CD4-positive, alpha-beta T cell treated with Interleukin-21 for 1 hour (primary cell): ENCODE measurements at places on chromosomes 13 and 19.

- DNase-seq, result no peak
These were observed 254.8 kb downstream of the DCT start for GRCh38 chr13:94224670-94225069.

DNA sequence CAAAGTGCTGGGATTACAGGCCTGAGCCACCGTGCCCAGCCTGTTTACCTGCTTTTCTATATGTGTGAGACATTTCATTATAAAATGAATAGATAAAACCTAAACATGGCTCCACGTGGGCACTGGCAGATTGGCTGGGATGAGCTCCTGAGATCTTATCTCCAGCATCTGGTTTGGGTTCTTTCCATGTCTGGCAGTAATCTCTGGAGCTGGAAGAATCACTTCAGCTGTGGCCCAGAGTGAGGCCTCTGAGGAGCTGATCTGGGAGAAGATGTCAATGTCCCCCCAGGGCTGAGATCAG, 5.5 kb upstream of the SULT2A1 start:
- DNase-seq, result no peak

DNA sequence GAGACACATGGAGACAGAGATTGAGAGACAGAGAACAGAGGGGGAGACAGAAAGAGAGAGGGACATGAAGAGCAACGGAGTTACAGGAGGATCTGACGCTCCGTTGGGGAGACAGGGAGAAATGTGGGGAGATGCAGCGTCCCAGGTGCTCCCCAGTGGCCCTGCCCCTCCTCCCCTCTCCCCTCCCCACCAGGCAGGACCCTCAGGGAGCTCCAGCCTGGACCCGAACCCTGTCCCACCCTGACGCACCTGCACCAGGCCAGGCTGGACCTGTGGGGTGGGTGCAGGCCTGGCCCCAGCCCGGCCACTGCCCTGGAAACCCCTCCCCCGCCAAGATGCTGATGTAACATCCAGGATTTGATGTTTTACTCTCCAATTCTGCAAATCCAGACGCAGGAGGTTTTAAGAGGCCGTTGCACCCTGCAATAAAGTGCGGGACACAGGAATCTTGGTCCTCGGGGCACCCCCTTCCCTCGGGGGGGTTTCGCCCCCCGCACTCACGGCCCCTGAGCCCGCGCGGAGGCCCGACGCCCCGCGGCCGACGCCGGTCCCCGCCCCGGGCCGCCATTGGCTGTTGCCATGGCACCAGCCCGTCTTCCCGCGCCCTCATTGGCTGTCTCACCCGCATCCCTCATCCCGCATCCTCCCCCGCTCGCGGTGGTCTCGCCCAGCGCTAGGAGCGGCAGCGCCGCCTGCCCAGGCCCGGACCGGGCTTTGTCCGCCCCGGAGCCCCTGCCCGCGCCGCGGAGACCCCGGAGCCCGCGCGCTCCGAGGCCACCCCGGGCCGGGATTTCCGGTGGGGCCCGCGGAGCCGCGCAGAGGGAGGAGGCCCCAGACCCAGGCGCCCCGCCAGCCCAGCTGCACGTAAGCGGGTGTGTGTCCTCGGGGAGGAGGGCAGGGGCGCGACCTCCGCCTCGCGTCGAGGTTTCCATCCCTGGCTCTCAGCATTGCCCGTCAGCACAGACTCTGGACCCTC, at the start of gene APC2:
Gene APC2 (plus strand): TSS at position 655 of the 976 bp plus-strand sequence. CDS start 2,881 bp downstream, outside the sequence.
- peak; percentile 40 for DNase-seq

- DNase-seq, result no peak
These were observed 1146.1 kb downstream of the EFNB2 start for GRCh38 chr13:105389373-105389772.

DNA sequence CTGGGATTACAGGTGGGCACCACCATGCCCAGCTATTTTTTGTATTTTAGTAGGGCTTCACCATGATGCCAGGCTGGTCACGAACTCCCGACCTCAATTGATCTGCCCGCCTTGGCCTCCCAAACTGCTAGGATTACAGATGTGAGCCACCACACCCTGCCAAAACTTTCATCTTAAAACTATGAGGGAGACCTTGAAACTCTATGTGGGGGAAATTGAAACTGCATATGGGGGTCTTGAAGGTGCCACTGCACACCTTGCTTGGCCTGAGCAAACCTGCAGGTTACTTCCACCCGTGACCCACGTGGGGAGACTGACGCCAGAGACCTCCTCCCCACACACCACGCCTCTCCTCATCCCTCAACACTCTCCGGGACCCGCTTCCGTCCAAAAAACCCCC, 15.6 kb downstream of the CILP2 start:
- DNase-seq, result no peak

GRCh38 chr19:52646571-52647217, 8.5 kb upstream of the ZNF83 start:
- no peak for DNase-seq

GRCh38 chr13:31639443-31640163, 99.7 kb upstream of the RXFP2 start:
- no peak for DNase-seq

- no peak for DNase-seq
These were observed 11.6 kb downstream of the SUGT1 start for GRCh38 chr13:52664272-52664671.

DNA sequence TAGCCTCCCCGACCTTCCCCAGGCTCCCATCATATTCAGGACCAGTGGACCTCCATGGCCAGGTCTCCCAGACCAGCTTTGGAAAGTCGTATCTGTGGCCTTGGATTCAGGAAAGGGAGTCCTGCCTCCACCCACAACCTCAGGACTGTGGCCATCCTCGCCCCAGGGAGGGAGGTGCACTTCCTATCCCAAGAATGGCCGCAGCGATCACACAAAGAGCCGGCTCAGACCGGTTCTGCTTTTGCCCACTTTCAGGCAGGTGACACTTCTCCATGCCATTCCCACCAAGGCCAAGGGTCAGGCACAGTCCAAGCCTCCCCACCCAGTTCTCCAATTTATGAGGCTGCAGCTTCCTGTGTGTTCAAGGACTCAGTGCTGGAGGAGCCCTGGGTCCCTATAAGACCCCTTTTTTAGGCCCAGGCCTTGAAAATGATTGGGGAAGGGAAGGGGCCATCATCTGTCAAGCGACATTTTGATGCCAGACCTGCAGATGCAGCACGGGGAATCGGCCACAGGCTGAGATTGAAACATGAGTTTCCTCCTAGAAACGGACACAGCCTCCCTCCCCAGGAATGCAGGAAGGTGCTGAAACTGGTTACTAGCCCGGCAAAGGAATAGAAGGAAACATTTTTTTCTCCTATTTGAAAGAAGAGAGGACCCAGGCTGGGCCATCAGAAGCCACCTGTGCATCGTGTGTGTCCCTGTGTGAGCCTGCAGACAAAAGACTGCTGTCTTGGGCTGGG, 65.6 kb upstream of the USE1 start:
- DNase-seq, result no peak

DNA sequence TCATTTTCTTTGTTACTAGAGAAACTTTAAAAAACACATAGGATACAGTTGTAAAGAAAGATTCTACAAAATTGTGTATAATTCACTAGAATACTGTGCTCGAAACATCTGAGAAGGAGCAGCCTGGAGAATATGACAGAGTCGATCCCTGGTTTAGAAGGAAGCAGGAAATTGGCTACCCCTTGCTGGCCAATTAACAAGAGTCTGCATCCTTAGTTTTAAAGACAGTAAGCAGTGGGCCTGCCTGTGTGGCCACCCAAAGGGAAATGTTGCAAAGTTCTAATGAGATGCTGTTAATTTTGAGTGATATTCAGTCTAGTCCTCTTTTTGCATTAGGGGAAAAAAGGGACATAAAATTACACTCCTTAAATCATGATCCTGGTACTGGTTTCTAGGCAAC, 988.6 kb downstream of the PCDH17 start:
- DNase-seq, result no peak

- no peak for DNase-seq
These were observed 33.5 kb upstream of the USPL1 start for GRCh38 chr13:30584051-30584731.

DNA sequence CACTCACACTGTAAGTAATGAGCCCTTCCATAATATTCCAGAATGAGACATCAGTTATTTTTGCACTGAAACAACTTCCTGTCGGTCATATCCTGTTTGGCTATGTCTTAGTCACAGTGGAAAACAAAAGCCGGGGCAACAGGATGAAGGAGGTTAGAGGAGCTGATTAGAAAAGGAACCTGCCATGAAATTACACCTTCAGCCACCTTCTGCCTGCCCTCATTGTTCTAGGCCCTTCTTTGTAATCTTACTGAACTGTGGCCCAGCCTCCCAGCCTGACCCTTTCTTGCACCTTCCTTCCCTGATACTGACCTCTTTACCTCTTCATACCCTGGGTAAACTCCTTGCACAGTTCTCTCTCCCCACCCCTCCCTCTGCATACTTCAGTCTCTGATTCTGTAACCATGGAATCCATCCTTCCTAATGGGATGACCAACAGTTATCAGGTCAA, 67.3 kb downstream of the DOCK9 start:
- peak; percentile 55 for DNase-seq

DNA sequence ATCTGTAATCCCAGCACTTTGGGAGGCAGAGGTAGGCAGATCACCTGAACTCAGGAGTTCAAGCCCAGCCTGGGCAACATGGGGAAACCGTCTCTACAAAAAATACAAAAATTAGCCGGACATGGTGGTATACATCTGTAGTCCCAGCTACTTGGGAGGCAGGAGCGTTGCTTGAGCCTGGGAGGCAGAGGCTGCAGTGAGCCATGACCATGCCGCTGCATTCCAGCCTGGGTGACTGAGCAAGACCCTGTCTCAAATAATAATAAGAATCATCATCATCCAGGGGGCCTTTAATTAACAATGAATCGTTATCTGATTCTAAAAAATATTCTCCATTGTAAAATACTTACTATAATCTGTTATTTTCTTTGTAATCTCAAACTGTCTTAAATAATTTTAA, 283.4 kb downstream of the DACH1 start:
- DNase-seq, result no peak

DNA sequence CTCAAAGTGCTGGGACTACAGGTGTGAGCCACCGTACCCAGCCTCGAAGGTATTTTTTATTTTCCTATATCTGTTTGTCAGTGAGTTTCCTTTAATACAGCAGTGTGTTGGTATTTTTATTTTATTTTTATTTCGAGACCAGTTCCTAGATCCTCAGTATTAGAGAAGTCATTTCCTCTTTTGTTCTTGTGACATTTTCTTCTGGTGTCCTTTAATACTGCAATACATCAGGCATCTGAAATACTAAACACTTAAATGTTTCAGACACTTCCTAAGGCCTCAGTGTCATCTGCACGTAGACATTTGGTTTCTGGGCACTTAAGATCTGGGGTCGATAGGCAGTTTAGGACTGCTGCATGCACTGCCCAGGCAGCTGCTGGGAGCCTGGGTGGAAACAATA, 22.5 kb downstream of the GATAD2A start:
- DNase-seq, result no peak

DNA sequence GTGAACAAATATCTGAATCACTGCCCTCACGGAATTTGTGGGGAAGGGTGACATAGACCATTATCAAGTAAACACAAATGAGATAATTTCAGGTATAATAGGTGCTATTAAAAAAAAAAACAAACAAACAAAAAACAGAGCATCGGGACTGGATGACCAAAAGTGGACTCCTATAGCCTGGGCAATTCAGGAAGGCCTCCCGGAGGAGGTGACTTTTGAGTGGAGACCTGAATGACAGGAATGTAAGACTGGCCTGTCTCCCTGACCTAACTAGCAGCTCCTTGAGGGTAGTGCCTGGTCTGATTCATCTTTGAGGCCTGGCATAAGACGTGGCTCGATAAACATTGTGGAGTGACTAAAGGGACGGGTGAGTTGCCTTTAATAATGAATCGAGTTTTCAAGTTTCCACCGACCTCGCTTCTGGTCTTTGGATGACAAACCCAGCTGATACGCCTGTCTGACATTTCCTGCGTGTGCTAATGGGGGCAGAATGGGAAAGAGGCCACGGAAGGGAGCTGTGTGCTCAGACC, 6.8 kb downstream of the KLK10 start:
- no peak for DNase-seq

GRCh38 chr13:28976195-28976594, 156.1 kb downstream of the MTUS2 start:
- DNase-seq, result no peak

DNA sequence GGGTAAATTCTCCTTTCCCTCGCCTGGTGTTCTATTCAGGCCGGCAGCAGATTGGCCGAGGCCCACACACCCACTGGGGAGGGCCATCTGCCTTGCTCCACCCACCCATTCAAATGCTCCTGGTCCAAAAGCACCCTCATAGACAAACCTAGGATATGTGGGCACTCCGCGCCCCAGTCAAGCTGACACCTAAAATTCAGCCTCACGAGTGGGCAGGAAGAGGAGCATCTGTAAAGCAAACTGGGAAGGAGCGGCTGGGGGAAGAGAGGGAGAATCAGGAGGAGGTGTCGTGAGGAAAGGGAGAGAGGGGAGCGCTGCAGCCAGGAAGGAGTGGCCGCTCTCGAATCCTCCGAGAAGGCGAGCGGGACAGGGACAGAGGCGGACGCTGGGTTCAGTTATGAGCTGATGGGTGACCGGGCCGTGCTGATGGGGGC, 136.9 kb downstream of the USP12 start:
- DNase-seq, result no peak

GRCh38 chr13:99605420-99606323, 104.4 kb downstream of the TM9SF2 start:
- peak; percentile 61 for DNase-seq

GRCh38 chr13:58376775-58377174, 745.2 kb downstream of the PCDH17 start:
- DNase-seq, result no peak

DNA sequence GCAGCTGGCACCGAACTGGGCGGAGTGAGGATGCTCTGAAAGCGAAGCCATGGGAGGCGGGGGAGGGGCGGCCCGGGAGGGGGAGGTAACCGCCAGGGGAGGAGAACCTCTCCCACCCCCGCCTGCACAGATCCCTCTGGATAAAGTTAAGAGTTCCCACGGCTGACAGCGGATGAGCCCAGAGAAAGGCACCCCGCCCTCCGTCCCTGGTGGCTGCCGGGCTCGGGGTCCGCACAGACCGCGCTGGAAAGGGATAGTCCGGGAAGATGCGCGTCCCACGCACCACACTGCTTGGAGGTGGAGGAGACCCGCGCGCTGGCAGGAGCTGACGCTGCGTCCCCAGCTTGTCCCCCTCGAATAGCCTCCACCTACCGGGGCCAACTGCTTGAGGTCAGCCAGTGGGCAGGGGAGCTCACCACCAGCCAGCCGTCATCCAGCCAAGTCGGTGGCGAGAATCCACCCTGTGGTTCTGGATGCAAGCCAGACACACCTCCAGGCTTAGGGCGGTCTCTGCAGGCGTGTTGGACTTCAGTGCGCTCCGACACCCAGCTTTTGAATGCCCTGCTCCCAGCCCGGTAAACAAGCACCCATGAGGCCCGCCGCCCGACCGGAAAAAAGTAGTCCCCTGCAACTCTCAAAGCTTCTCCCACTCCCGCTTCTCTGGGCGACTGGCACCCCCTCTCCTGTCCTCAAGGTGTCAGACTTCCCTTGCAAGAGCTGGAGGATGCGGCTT, at the start of gene TRPC4:
Gene TRPC4 (minus strand): TSS at position 17 of the 733 bp plus-strand sequence. CDS start 86,439 bp downstream, outside the sequence.
- no peak for DNase-seq
